ENCODE measurements at places on chromosomes 5 and 9.
A peak's percentile ranks its signal among the peaks of the same experiment; 100 is the strongest.

- no peak for DNase-seq
Observed at GRCh38 chr5:35026941-35027340, 20.8 kb downstream of the AGXT2 start.

GRCh38 chr9:117156144-117156688 is 258.6 kb downstream of the ASTN2 start:
- DNase-seq: no peak

DNA sequence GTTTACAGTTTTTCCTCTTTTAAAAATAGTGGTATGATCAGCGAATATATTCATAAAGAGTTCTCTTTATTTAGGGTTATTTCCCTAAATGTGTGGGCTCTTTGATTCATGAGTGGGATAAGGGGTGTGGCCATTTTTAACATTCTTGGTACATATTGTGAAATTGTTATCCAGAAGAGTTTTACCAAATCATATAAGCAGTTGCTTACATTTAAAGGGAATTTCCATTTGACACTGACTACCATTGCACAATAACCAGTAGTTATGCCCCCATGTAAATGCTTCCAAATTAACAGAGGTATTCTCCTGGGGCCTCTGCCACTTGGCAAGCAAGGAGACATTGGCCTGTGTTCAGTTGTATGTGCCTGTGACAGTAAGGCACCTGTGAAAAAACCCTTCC is 27.2 kb downstream of the SLC25A48 start:
- DNase-seq: no peak

DNA sequence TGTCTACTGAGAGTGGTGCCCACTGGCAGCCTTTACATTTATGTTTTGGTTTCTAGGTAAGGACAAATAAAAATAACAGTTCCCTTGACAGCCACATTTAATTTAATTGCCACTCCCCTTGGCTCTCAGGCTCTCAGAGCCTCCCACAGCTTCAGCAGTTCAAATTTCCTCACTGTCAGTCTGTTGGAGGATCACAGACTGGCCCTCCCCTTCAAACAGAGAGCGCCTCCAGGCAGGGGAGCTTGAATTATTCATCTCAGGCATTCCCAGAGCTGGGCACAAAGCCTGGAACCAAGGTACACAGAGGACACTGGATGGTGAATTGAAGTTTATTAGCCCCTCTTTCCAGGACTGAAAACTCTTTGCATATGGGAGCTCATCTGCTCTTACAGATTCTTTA is 407.7 kb downstream of the SPOCK1 start:
- DNase-seq: peak; percentile 33

DNA sequence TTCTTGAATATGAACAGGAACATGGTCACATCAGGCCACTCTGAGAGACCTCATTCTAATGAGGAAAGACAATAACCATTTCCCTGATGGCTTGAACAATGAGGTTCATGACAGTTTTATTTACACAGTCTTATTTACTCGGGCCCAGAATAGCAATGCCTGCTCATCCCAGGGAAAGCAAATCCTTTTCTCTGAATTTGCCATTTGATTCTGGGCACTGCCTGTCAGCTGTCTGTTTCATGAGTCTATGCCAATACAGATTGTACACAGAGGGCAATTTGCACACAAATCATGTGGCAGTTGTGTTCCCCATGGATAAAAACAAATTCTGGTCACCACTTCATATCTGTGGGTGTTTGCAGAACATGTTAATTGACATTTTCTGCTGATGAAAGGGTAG is 492.5 kb downstream of the ACTL7B start:
- DNase-seq: no peak

GRCh38 chr5:78591972-78592700 is 56.4 kb downstream of the LHFPL2 start:
- DNase-seq: peak; percentile 37

DNA sequence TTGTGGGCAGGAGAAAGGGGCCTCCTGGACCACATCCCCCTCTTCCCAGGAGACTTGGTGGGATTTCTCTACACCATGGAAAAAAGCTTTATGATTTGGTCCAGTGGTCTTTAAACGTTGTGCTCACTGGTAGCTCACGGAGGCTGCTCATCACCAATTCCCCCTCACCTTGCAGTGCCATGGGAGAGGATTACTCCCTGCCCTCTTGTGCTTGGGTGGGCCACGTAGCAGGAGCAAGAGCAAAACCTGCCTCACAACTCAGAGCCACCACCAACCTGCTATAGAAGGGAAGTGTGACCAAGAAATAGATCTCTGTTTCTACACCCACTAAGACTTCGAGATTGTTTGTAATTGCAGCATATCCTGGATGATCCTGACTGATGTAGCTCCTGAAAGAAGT is 42.2 kb upstream of the N4BP3 start:
- no peak for DNase-seq

DNA sequence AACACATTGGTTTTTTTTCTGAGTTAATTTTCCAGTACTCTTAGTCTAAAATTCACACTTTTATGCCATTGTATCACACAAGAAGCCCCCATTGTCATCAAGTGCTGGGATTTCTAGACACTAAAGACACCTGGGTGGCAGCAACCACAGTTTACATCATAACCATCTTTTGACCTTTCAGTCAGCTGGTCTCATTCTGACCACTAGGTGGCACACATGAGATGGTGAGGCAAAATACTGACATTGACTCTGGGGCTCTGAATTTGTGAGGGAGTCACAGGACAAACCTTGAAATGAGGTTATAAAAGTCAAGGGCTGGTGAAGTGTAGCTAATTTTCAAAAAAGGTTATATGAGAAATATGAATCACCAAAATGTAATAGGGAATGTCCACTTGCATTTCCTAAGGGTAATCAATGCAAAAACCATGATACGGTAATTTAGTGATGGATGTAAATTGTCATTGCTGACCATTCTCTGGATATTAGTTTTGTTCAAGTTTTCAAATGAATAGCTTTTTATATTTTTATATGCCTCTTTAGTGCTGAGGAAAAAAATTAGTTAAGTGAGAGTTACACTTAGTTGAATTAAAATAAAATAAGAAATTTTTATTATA is 229.4 kb downstream of the DMAC1 start:
- DNase-seq: peak; percentile 30

- DNase-seq: peak; percentile 49
Observed at GRCh38 chr5:96288845-96289185, 144.2 kb downstream of the PCSK1 start.

DNA sequence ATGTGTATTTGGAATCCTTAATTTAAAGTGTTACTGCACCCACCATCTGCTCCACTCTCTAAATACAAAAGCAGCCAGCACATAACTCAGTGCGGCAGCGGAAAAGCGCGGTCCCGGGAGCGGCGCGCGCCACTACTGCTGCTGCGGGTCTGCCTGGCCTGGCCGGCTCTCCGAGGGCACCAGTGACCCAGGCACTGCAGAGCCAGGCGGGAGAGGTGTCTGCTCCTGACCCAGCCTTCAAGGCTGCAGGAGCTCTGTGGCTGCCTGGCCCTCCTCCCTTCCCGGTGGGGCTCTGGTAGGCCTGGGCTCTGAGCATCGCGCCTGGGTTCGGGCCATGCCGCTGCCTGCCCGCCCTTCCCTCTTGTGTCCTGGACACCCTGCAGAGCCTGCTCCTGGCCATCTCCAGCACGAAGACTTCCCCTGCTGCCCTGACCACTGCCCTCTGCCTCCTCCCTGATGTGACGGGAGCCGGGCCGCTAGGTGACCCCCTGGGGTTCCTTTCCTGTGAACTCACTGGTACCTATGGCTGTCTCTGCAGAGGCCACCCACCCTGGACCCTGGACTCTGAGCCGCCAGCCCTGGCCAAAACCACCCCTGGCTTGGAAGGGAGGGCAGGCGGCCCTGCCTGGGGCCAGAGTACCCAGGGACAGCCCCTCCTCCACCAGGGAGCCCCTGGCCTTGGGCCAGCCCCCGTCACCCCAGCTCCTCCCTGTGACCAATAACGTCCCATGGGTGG is 32.8 kb upstream of the UBAC1 start:
- DNase-seq: no peak

DNA sequence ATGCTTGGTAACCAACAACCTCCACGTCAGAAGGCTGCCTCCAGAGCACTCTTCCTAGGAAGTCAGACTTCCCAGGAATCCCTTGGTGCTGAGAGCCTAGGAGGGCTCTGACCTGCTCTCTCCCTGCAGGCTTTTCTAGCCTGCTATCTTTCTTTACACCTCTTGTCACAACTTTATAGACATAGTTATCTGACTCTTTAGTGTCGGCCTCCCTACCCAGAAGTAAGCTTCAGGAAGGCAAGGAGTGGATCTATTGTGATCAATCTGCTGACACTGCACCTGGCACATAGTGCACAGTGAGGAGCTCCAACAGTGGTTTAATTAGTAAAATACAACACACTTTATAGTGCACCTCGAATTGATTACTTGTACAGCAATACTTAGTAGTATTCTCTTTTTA is 2.3 kb downstream of the AFAP1L1 start:
- no peak for DNase-seq

- DNase-seq: no peak
Observed at GRCh38 chr9:99828054-99828416, 6.3 kb downstream of the NR4A3 start.

GRCh38 chr5:116454417-116454927 is 120.2 kb downstream of the SEMA6A start:
- peak; percentile 90 for DNase-seq

- peak; percentile 30 for DNase-seq
Observed at GRCh38 chr9:37197158-37198038, 77.0 kb downstream of the ZCCHC7 start.

- DNase-seq: no peak
Observed at GRCh38 chr5:61816585-61817450, 484.8 kb downstream of the ZSWIM6 start.

DNA sequence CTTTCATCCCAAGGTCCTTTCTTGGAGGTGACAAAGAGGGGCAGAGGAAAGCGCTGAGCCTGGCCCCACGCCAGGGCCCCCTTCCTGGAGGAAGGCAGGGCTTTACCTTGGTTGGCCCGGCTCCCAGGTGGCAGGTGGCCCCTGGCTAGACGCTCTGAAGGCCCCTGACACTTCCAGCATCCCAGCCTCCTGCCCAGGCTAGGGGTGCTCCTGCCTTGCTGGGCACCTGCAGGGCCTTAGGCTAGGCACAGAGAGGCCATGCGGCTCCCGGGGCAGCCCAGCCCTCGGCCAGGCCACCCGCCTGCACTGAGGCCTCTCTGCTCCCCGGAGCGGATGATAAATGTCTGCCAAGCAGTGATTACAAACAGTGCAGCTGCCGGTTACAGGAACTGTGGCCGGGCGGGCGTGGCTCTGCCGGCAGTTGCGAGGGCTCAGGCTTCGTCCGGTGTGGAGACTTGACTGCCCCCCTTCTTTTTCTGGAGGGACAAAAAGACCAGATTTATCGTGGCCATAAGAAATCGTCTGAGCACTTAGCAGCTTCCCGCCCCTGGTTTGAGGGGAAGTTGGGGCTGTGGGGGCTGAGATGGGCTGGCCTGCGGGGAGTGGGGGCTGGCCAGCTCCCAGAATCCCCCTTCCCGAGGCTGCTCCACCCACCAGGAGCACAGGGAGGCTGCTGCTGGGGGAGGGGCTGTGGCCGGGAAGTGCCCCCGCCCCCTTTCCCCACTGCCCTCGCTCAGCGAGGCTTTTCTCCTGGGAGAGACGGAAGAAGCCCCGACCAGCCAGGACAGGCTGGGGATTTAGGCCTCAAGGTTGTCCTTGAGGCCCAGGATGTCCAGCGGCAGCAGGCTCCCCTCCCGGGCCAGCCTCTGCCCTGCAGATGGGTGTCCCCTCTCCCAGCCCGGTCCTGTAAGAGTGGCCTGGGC is 31.6 kb upstream of the UBAC1 start:
- peak; percentile 80 for DNase-seq

GRCh38 chr9:75265525-75265972 is 177.2 kb downstream of the OSTF1 start:
- DNase-seq: peak; percentile 39

DNA sequence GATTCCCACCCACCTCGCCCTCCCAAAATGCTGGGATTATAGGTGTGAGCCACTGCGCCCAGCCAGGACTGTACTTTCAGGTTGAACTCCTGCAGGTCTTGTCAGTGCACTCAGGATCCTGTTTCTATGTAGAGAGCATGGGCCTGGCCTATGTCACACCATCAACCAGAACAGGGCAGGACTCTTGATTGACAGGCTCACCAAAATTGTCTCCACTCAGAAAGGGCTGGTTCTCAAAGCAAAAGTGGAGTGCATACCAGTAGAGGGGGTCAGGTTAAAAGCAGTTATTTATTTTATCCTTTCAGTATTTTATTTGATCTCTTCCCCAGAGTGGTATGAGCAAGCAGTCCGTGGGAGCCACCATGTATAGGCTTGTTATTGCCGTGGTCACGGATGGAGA is 27.4 kb upstream of the POU4F3 start:
- no peak for DNase-seq

- no peak for DNase-seq
Observed at GRCh38 chr5:33277061-33277650, 163.6 kb upstream of the TARS1 start.

GRCh38 chr5:116546033-116546742 is 28.4 kb downstream of the SEMA6A start:
- peak; percentile 1 for DNase-seq

GRCh38 chr5:149063017-149063687 is at the start of gene SH3TC2:
Gene SH3TC2, minus strand, starts transcription at chr5:149063062. Its CDS starts 40 bp downstream, at chr5:149063022.
- peak; percentile 87 for DNase-seq

GRCh38 chr9:126704157-126704891 is 90.6 kb downstream of the LMX1B start:
- DNase-seq: peak; percentile 67

- DNase-seq: no peak
Observed at GRCh38 chr9:69476016-69476415, 151.0 kb downstream of the ENTREP1 start.

DNA sequence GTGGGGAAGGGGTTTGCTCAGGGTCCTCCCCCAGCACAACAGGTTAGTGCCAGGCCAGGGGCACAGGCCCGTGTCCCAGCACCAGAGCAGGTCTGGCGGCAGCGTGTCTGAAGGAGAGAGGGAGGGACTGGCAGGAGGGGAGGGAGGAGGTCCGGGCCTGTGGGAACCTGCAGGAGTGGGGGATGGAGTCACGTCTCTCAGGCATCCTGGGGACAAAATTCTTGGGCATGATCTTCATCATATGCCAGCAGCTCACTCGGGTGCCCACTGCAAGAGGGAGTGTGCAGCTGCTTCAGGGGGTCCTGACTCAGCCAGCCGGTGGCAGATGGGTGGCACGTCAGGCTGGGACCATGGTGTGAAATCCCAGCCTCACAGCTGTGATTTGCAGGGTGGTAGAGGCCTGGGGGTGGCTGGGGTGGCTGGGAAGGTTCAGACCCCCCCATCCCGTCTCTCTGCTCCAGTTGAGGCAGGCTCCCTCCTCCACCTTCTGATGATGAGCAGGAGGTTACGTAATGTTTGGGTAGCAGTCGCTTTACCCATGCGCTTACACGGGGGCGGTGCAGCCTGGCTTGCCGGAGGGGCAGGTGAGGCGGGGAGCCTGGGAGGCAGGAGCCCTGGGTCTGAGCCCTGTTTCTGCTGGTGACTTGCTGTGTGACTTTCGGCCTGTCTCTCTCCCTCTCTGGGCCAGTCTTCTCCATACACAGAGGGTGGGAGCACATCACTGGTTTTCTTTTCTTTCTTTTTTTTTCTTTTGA is 40.5 kb downstream of the NCS1 start:
- no peak for DNase-seq

GRCh38 chr5:96936431-96937320 is 796 bp downstream of the LNPEP start:
- peak; percentile 37 for DNase-seq

DNA sequence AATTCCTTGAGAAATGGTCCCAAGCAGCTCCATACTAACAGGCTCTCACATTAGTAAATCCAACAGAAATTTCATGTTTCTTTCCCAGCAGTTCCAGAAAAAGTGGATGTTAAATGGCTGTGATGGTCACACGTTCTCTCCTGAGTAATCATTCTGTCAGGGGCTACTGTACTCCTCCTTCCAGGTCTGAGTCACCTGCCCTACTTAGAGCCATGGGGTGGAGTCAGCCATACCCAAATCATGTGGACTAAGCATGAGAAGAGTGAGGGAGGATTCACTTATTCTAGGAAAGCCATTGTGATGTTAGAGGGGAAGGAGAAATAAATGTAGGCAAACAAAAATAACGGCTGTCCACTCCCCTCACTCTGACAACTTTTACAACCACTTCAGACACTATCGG is 547.2 kb downstream of the CSNK1G3 start:
- DNase-seq: no peak

All from EL (cell line).